GM04504 (cell line): ENCODE measurements at places on chromosomes 5 and 9.

- no peak for DNase-seq
Observed at GRCh38 chr9:127793093-127793708, 7.4 kb downstream of the CDK9 start.

DNA sequence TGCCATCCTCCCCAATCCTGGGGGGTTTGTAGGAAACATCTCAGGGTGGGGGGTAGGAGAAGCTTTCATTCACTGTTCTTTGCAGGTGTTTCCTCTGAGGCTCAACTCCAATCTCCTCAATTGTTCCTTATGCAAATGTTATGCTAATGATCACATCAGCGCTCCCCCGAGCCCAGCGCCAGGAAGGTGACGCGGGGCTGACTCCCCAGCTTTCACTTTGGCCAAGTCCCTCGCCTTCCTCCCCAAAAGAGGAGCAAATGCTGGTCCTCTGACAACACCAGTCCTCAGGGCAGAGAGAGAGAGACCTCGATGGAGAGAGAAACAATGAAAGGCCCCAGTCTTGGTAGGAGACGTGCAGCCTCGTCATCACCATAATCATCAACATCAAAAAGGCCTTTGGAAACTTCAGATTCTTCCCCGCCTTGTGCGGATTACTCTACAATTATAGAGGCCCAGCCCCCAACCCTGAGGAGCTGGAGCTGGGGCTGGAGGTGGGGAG lies 39.1 kb downstream of the PCDH1 start:
- no peak for DNase-seq

GRCh38 chr9:14222149-14222835 lies 91.6 kb downstream of the NFIB start:
- DNase-seq = no peak

GRCh38 chr5:157819502-157820115 lies 39.3 kb downstream of the CLINT1 start:
- DNase-seq = no peak

- DNase-seq = no peak
Observed at GRCh38 chr9:105437704-105438103, 10.1 kb upstream of the FSD1L start.

GRCh38 chr5:56159521-56159947 lies 73.6 kb downstream of the ANKRD55 start:
- DNase-seq = no peak

- DNase-seq = no peak
Observed at GRCh38 chr9:136107953-136108647, 10.6 kb downstream of the TMEM250 start.

DNA sequence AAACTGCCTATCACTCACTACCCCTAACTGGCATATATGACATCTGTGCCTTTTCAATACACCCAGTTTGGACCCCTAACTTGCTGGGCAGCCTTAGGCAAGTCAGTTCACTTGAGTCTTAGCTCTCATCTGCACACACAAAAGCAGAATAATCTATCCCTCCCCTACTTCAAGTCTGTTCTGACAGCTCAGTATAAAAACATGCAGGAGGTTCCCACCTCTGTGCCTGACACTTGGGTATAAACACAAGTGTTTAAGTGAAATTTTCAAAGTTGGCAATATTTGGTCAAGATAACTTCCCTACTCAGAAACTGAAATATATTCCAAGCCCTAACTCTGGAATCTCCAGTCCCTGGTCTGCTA lies 12.6 kb downstream of the HNRNPH1 start:
- DNase-seq = no peak

GRCh38 chr5:23977365-23977764 lies 470.0 kb downstream of the PRDM9 start:
- DNase-seq = no peak

DNA sequence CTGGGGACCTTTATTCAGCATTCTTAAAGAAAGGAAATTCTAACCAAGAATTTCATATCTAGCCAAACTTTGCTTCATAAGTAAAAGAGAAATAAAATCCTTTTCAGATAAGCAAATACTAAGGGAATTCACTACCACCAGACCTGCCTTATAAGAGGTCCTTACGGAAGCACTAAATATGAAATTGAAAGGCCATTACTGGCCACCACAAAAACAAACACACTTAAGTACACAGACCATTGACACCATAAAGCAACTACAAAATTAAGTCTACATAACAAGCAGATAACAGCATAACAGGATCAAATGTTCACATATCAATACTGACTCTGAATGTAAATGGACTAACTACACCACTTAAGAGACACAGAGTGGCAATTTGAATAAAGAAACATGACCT lies 361.4 kb upstream of the POU5F2 start:
- DNase-seq = no peak

- DNase-seq = peak; percentile 10
Observed at GRCh38 chr5:65961633-65962032, 35.3 kb downstream of the ERBIN start.

DNA sequence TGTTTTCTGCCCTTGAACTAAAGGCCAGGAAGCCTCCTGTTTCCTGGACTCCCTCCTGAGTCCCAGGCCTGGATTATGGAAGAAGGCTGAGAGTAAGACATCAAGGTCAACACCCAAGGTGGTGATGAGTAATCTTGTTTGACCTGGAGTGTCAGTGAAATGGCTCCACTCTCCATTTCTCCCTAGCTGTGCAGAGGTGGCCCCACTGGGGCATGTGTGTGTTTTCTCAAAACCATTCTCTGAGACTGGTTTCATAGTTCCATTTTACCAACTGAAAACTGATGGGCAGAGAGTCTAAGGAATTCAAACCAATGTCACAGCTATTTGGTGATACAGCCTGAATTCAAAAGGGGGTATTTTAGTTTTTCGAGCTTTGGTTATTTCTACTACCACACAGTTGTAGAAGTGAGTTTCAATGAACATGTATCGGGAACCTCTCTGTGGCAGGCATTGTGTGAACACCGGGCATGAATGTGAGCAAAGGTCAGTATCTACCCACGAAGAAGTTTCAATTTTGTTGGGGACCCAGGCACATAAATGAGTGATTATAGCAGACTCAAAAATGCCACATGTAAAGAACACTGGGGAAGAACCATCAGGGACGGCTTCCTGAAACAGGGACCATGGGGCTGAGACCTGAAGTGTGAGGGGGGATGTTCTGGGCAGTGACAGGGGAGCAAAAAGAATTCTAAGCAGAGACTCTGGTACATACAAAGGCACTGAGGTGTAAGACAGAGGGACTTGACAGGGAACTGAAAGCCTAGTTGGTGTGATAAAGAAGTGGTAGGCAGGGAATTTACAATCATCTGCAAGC lies 269.6 kb upstream of the KLF4 start:
- no peak for DNase-seq

GRCh38 chr9:97954550-97954989 lies 16.6 kb upstream of the HEMGN start:
- no peak for DNase-seq

- DNase-seq = peak; percentile 25
Observed at GRCh38 chr9:130824643-130825350, 10.3 kb upstream of the ABL1 start.

DNA sequence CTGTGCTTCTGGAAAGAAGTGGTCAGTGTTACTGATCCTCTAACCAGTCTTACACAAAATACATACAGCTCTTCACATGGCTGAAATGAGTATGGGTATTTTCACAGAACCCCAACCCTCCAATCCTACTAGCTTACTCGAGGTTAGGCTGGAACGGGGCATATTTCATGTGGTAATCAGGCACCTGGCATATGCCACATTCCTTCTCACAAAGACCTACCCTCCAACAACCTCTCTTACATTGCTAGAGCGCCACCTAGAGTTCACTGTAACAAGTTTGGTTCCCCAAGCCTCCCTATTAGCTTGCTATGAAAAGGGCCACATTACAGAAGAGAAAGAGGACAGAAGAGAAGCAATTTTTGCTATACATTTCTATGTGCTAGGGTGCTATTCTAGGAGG lies 597.3 kb downstream of the PRELID2 start:
- DNase-seq = no peak

DNA sequence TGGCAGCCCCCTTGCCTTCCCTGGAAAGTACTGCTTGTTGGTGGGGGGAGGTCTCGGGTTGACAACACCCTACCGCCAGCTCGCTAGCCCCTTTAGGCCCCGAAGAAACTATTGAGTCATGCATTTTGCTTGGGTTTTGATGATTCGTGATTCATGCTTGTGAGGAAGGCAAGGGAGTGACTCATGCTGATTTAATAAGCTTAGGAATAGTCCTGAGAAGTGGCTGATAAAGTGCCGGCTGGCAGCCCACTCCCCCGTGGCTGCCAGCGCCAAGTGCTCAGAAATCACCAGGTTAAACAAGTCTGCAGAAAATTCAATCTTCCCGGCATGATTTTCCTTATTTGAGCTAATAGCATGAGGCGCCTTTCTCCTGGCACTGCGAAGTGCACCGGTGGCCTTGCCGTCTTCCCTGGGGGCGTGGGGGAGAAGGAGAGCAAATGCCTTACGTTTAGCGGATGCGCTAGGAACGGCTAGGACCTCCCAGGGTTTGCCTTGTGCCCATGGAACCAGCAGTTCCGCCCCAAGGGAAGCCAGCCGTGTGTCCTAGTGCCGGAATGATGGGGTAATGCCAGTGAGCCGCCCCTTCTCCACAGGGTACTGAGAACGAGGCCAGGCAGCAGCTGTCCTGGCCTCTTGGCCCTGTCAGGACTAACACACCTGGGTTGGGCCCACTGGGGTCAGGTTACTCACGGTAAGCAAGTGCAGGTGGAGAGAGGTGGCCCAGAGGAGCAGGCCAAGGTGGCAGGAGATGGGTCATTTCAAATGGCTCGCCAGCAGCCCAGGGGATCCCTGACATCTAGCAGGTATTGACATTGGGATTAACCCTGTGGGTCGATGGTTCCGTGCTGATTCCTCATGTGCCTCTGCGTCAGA lies 151.9 kb downstream of the MACROH2A1 start:
- peak; percentile 74 for DNase-seq

- no peak for DNase-seq
Observed at GRCh38 chr5:128199104-128199503, 115.5 kb downstream of the SLC12A2 start.

DNA sequence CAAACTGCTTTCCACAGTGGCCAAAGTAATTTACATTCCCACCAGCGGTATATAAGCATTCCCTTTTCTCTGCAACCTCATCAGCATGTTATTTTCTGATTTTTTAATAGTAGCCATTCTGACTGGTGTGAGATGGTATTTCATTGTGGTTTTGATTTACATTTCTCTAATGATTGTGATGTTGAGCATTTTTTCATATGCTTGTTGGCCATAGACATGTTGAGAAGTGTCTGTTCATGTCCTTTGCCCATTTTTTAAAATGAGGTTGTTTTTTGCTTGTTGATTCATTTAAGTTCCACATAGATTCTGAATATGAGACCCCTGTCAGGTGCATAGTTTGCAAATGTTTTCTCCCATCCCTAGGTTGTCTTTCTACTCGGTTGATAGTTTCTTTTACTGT lies 254.5 kb upstream of the MPDZ start:
- DNase-seq = no peak

DNA sequence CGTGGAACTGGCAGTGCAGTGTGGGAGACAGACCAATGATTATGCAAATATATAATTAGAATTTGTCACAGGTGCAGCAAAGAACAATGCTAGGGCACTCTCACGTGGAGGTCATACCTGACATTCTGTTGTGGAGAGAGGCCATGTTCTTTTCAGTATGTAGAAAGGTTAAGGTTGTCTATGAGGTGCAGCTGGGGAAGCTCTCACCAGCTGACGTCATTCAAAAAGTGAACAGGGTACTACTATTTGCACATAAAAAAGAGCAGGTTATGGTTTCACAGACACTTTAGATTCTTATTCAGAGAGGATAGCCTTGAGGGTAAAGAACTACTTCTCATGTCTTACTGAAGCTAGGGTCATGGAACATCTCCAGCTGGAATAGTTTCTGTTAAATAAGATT lies 19.1 kb downstream of the SH3GL2 start:
- no peak for DNase-seq

DNA sequence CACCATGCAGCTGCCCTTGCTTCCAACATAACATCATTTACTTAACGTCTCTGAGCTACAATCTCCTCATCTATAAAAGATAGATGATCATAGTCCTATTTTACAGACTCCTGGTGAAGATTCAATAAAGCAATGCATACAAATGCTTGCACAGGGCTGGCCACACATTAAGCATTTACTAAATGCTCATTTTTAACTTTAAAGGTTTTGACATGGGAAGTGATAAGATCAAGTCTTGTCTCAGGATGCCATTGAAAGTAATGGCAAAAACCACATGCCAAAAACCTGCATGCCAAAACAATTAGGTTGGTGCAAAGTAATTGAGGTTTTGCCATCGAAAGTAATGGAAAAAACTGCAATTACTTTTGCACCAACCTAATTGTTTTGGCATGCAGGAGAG lies 181.2 kb upstream of the ADRA1B start:
- no peak for DNase-seq

- no peak for DNase-seq
Observed at GRCh38 chr5:66596636-66597182, 516 bp downstream of the MAST4 start.

DNA sequence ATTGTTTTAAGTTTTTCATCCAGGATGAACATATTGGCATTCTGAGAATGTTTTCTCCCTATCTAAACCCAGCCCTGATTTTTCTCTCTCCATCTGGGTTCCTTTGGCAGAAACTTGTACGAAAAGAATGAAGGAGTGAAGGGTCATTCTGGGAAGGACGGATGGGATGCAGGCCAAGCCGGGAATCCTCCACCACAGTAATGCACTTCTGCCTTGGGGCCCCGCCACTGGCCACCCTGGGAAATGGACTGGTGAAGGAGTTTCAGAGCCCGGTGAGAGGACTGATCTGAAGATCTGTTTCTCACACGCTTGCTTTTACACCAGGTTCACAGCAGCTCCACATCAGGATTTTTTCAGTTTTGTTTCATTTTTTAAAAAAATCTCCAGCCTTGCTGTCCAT lies 554.8 kb downstream of the BNC2 start:
- DNase-seq = no peak

GRCh38 chr5:155459889-155460500 lies 446.4 kb downstream of the KIF4B start:
- no peak for DNase-seq

- DNase-seq = no peak
Observed at GRCh38 chr9:136806067-136806466, 1.7 kb upstream of the RABL6 start.

DNA sequence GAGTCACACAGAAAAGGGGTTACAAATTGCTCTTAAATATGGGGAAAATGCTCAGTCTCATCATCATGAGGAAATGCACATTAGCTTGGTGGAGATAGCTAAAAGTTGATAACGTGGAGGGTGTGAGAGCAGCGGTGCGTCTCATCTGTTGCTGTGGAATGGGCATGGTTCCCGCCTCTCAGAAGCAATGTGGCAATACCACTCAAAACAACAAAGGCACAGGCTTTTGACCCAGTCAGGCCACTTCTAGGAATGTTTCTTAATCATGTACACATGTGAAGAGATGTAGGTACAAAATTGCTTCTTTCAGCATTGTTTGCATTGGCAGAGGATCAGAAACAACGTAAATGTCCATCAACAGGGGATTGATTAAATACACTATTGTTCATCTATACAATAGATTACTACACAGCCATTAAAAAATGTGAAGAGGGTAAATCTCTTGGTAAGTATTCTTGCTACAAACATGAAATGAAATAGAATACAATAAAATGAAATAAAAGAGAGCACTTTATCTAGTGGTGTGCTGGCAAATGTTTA lies 212.6 kb upstream of the MSX2 start:
- no peak for DNase-seq
